Colonic mucosa (tissue), 4 donors: ENCODE measurements at places on chromosomes 7 and 10. TPM values are rescaled to one million over a fixed set of nuclear protein-coding genes. Genes with fewer than 3 reads are reported as not detected.

DNA sequence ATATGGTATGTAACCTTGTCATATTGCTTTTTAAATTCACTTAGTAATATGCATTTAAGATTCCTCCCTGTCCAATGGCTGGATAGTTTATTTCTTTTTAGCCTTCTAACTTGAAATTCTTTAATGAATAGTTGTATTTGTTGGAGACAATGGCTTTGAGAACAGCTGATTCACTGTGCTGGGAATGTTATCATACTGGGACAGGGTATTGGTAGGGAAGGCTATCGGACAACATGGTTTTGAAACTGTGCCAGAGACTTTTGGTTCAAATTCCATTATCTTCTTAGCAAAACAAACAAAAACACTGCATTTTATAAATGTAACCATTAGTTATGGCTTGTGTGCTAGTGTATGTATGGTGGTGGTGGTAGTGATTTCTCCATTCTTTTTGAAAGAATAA, 517.1 kb upstream of the ANKRD30A start:
- DNase-seq: no peak

- no peak for DNase-seq
These were observed 75.9 kb downstream of the NRBF2 start for GRCh38 chr10:63208986-63209385.

GRCh38 chr10:132585732-132586722, 48.4 kb downstream of the INPP5A start:
- peak; percentile 21 for DNase-seq

DNA sequence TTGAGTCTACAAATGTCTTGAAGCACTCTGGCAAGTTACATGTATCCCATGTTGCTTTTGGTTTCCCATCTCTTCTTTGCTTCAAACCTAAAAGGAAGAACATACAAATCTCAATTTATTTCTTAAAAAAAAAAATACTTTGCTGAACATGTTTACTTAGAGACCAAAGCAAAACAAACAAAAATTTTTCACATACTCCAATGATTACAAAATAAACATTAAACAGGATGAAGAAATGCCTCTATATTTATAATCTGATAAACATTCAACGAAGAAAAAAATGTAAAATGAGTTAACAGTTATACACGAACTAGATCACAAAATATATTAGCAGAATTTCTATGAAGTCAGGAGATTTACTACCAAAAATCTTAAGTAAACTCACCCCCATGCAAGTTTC, 31.3 kb downstream of the FAM204A start:
- no peak for DNase-seq

The WNT2 gene
- 0.11 TPM for total RNA-seq

The PNLIPRP2 gene
- total RNA-seq: 9.1 TPM
